Liver (tissue), 10 donors: ENCODE measurements at places on chromosomes 6 and 20. TPM values are rescaled to one million over a fixed set of nuclear protein-coding genes. Genes with fewer than 3 reads are reported as not detected.

Gene OVOL2
- not detected for total RNA-seq

Gene ISM1
- 6.4 TPM for total RNA-seq

DNA sequence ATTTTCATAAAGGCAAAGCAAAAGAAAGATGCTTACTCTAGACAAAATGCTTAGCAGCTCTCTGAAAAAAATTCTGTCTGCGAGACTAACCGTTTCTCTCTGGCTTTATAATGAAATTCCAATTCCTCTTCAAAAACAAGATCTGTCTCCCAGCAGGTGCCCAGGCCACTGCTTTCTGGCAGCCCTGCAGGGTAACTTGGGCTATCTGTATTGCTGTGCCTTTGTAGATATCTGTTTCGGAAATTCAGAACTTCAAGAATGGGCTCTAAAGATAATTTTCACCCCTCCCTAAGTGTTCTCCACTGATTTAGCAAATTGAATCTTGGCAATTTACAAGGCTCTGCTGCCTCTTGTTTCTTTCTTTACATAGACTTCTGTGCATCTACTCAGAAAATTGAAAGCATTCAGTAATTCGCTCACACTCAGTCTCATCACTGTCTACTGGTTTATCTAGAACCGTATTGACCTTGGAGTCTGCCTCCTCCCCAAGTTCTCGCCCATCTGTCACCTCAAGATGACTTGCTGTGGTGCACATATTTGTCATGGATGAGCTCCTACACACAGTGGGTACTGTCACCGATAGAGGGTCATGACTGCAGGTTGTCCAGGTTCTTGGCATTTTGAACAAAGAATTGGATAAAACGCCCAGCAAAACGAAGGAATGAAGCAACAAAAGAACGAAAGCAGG lies 26.4 kb upstream of the FABP7 start:
- no peak for DNase-seq

DNA sequence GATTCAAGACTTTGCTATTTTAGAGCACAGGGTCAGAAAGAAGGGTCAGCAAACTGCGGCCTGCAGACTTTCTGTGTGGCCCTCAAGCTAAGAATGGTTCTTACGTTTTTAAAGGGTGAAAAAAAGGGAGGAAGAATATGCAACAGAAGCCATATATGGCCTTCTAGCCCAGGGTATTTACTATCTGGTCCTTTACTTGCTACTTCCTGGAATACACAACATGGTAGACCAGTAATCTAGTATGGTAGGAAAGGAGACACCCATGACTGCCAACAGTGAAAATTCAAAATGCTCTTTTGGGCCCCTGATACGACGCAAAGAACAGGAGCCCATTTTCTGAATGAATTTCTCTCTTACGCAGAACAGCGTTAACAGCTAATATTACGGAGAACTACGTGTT lies 60.4 kb upstream of the EMILIN3 start:
- DNase-seq, result no peak

Gene HEY2
- total RNA-seq, result 1.0 TPM
